ENCODE measurements at places on chromosomes 12 and 14.

GRCh38 chr14:24665440-24665991 lies 31.5 kb upstream of the GZMB start:
- no peak for DNase-seq

DNA sequence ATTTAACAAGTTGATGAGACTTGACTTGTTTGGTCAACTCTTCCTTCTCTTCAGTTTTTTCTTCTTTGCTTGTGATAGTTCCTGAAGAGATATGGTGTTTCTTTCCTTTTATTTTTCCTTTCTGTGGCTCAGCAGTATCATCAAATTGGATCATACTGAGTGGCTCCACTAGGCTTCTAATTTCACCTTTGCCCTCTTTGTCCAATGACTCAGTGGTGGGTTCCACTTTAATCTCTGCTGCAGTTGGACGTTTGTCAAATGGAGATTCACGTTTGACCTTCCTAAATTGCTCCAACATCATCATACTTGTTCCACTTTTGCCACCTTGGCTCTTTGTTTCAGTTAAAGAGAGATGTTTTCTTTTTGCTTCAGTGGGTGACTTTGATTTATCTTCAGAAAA lies 41.5 kb downstream of the FAM186A start:
- no peak for DNase-seq

DNA sequence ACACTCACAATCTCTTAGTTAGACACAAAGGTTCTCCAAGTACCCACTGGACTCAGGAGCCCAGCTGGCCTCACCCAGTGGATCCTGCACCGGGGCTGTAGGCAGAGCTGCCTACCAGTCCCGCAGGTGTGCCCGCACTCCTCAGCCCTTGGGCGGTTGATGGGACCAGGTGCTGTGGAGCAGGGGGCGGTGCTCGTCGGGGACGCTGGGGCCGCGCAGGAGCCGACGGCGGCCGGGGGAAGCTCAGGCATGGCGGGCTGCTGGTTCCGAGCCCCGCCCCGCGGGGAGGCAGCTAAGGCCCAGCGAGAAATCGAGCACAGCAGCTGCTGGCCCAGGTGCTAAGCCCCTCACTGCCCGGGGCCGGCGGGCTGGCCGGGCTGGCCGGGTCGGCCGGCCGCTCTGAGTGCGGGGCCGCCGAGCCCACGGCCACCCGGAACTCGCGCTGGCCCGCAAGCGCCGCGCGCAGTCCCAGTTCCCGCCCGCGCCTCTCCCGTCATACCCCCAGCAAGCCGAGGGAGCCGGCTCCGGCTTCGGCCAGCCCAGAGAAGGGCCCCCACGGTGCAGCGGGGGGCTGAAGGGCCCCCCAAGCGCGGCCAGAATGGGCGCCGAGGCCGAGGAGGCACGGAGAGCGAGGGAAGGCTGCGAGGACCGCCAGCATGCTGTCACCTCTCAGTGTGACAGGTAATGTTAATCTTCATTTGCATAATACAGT lies 506.8 kb downstream of the LRFN5 start:
- no peak for DNase-seq

DNA sequence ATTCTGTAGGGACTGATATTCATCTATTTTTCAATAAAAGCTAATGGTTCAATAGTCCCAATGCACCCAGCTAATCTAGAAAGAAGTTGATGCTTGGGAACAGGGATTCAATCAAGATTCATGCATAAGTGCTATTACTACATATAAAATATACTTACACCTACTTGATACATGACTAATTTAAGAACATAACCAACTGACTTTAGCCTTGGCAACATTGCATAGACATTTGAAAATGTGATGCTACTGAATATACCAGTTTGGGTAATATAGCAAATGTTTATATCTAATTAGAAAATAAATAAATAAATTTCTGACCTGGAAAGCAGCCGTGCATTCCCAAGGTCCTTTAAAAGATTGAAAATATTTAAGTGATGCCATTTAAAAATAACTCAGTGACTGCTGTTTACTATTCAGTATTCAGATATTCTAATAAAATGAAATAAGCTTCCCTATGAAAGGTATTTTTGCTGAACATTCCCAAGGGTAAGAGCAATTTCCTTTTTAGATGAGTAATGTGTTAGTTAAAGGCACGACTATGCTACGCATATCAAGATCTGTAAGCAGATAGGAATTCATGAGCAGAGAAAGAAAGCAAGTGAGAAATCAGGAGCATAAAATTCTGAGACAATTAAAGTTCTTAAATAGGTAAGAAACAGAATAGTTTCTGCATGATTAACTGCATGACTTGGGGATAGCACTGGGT lies 160.6 kb upstream of the SYT1 start:
- DNase-seq = no peak

DNA sequence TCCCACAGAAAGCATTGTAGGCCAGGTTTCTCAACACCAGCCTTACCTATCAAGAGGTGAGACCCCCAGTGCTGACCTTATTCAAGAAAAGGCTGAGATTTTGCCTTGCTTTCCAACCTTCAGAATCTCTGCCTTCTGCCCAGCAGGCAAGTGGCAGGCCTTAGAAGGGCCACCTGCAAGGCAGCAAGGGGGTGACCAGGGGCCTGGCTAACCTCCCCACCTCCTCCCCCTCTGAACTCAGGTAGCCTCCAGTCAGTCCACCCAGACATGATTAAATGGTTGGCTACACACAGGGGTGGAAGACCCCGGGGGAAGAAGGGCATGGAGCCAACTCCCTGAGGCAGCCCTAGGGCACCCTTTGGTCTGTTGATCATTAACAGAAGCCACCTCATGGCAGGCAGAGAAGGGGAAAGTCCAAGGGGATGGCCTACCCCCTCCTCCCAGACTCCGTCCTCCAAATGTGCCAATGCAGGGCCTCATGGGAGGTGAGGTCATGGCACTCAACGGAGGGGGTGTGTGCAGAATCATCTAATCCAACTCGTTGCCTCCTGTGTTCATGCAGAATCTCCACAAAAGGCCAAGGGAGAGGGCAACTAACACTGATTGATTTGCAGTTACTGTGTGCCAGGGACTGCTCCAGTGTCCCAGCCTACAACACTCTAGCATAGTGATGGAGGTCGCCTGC lies 8.5 kb downstream of the ZFP36L1 start:
- no peak for DNase-seq

GRCh38 chr12:50111395-50111692 lies 692 bp upstream of the COX14 start:
- no peak for DNase-seq

GRCh38 chr12:117114784-117115183 lies 15.6 kb upstream of the TESC start:
- no peak for DNase-seq

DNA sequence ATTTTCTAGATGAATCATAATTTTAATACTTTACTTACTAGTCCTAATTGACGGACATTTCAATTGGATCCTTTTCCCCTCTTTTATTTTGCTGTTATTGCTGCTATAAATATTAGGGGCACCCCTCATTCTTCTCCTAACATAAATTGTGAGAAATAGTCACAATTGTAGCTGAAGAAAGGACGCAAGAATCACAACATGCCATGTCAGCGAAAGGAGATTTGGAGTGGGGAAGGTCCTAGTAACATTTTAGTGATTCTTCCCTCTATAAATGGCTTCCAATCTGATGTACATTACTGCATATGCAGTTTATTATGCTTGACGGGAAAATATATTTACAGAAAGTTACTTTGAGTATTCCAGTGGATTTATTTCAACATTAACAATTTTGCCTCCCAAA lies 7.7 kb upstream of the PLEKHH1 start:
- DNase-seq = no peak

- DNase-seq = no peak
Measured at GRCh38 chr12:125417446-125417845, 352.2 kb downstream of the AACS start.

GRCh38 chr14:22887260-22887989 lies 4.4 kb downstream of the REM2 start:
- peak; percentile 86 for DNase-seq

DNA sequence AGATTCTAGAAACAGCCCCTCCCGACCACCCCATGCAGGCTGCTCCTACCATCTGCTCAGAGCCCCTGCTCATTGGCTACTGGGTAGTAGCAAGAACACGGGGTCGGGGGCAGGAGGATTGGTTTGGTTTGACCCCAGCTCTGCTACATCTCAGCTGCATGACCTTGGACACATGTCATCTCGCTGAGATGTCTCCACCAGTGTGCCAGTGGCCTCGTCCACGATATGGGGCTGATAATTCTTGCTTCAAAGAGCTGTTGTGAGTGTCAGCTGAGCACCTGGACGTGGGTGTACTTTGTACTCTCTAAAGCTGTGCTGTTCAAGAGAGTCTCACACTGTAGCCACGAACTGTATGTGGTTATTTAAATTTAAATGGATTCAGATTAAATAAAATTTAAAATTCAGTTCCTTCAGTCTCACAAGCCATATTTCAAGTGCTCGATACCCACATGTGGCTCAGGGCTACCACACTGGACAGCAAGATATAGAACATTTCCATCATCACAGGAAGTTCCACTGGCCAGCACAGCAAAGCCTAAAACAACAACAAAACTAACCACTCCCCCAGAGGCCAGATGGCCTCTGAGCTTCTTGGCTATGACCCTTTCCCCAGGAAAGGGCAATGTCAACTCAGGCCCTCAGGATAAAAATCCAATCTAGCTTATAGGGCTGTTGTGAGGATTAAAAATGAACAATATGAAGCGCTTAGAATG lies 18.6 kb downstream of the LTBP2 start:
- no peak for DNase-seq

DNA sequence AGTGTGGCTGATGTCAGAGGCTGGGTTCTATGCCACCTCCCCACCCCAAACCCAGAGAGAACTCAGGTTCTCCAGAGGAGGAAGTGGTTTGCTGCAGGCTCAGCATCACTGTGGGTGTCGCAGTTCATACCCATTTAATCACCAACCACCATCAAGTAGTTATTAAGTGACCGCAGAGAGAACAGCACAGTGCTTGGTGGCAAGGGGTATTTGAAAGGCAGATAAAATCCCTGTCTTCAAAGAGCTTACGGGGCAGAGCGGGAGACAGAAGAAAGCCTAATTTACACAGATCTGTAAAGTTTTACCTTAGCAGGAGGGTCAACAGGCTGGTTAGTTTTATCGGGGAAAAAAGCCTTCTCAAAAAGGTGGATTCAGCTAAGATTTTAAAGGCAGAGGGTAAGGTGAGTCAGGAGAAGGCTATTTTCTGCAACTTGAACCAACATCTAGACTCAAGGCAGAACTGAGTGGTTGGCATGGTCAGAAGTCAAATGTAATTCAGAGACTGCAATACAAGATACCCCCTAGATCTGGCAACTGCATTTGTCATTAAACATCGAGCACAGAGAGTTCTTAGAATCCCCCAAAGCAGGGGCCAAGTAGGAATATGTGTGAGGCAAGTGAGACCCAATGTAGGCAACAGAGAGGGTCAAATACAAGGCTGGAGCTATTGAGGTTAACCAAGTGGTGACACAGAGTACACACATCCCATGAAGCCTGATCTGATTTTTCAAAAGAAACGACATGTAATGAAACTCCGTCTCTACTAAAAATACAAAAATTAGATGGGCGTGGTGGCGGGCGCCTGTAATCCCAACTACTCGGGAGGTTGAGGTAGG lies 13.2 kb downstream of the PXN start:
- DNase-seq = no peak

GRCh38 chr12:96810057-96810456 lies 97.0 kb upstream of the NEDD1 start:
- no peak for DNase-seq

GRCh38 chr14:28121512-28122297 lies 644.9 kb upstream of the FOXG1 start:
- no peak for DNase-seq

GRCh38 chr14:29102266-29102665 lies 335.7 kb downstream of the FOXG1 start:
- DNase-seq = no peak

GRCh38 chr12:65022421-65022820 lies 98.7 kb downstream of the WIF1 start:
- no peak for DNase-seq

DNA sequence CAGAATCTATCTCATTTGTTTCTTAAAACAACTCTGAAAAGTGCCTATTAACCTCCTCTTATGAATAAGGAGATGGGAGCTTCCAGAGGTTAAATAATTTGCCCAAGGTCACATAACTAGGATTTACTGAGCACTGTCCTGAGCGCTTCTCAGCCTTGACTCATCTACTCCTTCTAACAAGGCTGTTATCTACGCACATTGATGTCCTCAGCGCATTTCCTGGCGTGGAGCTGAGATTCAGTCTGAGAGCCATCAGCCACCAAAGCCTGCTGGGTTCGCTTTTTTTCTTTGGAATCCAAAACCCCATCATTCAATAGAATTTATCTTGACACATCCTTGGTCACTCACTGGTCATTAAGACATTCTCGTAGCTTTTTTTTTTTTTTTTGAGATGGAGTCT lies 29.3 kb downstream of the AK7 start:
- no peak for DNase-seq

- DNase-seq = no peak
Measured at GRCh38 chr12:46892034-46892705, 66.4 kb upstream of the SLC38A4 start.

DNA sequence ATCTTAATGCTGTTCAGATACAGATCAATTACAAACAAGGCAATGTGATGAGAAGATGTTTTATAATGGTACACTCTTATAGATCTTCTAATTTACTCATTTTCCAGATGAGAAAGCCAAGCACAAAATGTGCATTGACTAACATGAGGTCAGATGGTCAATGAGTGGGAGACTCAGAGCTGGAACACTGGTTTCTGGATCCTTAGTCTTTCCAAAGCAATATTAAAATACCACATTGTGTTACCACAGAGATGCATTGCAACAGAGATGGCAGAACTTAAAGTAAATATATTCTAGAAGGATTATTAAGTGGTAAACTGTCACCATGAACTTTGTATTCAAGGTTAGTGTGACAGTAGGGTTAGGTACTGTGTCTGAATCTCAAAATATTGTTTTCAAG lies 113.6 kb downstream of the SLC15A5 start:
- DNase-seq = no peak

DNA sequence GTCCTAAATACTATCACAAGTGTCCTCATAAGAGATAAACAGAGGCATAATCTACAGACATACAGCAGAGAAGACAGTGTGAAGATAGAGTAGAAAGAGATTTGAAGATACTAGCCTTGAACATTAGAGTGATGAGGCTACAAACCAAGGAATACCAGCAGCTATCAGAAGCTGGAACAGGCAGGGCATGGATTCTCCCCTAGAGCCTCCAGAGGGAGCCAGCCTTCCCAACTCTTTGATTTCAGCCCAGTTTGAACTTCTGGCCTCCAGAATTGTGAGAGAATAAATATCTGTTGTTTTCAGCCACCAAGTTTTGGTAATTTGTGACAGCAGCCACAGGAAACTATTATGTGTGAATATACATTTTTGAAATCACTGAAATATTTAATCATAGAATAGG lies 47.2 kb downstream of the CCDC91 start:
- no peak for DNase-seq

GRCh38 chr12:126182619-126183236 lies 1117.5 kb downstream of the AACS start:
- DNase-seq = no peak

- DNase-seq = no peak
Measured at GRCh38 chr14:86013641-86014040, 483.7 kb downstream of the FLRT2 start.

Measured in right renal cortex interstitium (tissue), 3 donors.